ENCODE measurements at places on chromosomes 2 and 18.

GRCh38 chr2:25042321-25043240 is 705 bp downstream of the EFR3B start:
- DNase-seq: peak; percentile 53

DNA sequence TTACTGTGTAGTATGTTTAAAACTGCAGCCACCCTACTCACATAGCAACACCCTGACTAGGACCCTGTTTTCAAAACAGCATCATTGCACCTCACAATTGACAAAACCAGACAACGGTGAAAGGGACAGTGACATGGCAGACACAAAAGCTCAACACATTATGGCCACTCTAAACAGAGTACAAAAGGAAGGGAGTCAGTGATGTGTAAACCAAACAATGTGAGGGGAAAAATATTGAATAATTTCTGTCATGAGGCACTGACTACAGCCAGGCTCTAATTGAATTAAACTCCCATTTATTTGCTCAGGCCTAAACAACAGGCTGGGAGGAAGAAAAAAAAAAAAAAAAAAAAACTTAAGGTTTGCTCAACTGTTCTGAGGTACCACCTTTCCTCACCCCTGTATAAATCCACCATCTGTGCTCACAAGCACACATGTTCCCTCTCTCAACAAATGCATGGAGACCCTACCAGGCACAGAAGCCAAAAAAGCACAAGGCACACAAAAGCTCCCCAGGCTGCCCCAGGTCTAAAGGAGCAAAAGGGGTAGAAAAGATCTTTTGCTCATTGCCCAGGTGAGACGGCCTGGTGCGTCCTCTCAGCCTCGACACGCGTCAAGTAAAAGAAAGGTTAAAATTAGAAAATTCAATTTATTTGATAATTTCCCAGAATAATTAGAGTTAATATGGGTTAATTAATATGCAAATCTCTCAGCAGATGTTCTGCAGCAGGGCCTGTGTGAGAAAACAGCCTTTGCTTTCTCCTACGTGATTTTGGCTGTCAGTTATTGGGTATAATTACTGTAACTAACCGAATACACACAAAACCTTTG is 80.9 kb downstream of the ZEB2 start:
- no peak for DNase-seq

- DNase-seq: no peak
These were observed 5.4 kb downstream of the CXCR4 start for GRCh38 chr2:136112317-136113208.

DNA sequence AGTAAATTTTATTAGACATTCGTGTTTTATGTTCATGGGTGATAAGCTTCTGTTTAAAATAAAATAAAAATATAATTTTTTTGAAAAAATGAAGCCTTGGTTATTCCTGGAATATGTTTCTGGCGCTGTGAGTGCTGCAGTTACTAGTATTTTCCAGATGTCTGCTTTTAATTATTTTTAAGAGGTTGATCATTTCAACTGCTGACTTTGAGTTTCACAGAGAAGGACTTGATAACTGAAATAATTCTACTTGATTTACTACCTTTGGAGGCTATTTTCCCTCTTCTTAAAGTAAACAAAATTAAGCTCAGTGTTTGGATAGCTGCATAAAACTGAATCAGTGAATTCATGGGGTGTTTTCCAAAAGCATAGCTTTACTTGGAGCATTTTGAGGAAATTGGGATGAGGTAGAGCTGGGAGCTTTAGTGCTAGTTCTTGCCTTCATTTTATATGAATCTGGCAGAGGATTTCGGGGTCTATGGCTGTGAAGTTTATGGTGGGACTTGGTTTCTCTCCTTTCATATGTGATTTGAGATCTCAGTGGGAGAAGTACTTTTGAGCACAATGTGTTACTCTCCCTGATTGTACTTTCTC is 666.5 kb downstream of the DCDC2C start:
- peak; percentile 27 for DNase-seq

DNA sequence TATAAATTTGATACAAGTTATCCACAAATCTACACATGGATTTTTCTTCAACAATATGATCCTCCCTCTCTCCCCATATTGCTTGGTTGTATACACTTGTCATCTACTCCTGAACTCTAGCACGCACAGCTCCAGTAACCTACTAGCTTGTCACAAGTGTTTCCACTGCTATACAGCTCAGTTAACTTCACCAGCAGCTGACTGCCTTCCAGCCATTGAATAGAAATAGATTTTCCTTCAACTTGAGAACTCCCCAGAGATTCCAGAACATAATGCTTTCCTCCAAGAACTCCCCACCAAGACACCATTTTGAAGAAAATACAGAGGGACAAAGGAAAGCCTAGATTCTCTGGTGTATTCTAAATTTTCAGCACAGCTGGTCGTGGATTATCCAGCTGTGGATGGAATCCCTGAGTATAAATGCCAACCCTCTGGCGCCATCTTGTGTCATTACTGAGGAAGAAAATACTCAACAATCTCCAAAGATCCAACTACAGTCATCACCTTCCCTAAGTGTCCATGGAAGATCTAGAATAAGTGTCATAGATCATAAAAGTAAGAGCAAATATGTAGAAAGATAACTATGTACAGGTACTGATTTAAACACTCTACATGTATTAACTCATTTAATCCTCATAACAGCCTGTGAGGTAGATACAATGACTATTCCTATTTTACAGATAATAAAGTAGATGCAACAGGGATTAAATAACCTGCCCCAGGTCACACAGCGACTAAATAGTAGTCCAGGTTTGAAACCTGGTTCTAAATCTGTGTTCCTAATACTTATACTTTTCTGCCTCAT is 156.7 kb downstream of the ARHGAP28 start:
- DNase-seq: peak; percentile 83

All from femur (tissue), 1 donor.